NCI-H1694 treated with DMSO at 0.1 percent for 48 hours (cell line): ENCODE measurements at places on chromosomes 3 and 15.
A peak's percentile ranks its signal among the peaks of the same experiment; 100 is the strongest.

GRCh38 chr3:114758831-114759699 lies 388.0 kb downstream of the ZBTB20 start:
- peak; percentile 8 for DNase-seq

GRCh38 chr3:69932501-69932900 lies 67.0 kb upstream of the SAMMSON start:
- DNase-seq: no peak

- no peak for DNase-seq
Measured at GRCh38 chr3:11641316-11641682, 2.4 kb downstream of the VGLL4 start.

DNA sequence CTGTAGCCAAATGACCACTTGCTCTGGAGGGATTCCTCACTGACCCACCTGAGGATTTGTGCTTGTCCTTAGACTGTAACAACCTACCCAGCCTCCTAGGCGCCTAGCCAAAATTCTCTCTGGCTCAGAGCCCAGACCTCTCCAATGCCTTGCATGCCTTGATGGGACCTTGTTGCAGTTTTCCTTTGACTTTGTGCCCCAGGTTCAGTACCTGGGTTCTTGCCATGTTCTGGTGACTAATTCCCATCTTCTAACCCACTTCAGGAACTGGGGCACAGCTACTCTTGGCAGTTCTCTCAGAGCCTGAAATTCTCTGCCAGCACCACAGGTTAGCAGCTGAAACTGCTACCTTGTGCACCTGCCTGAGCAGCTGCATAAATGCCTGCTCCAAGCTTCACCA lies 27.0 kb upstream of the UBE3A start:
- no peak for DNase-seq

DNA sequence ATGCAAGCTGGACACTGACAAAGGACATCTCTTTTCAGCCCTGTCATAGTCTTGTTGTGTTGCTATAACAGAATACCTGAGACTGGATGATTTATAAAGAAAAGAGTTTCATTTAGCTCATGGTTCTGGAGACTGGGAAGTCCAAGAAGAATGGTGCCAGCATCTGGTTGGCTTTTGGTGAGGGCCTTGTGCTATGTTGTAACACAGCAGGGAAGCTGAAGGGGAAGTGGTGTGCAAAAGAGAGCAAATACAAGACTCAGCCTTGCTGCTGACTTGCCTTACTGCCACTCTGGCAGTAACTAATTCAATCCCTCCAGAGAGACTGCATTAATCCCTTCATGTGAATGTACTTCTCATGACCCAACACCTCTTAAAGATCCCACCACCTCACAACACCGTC lies 356.3 kb upstream of the PROK2 start:
- no peak for DNase-seq

DNA sequence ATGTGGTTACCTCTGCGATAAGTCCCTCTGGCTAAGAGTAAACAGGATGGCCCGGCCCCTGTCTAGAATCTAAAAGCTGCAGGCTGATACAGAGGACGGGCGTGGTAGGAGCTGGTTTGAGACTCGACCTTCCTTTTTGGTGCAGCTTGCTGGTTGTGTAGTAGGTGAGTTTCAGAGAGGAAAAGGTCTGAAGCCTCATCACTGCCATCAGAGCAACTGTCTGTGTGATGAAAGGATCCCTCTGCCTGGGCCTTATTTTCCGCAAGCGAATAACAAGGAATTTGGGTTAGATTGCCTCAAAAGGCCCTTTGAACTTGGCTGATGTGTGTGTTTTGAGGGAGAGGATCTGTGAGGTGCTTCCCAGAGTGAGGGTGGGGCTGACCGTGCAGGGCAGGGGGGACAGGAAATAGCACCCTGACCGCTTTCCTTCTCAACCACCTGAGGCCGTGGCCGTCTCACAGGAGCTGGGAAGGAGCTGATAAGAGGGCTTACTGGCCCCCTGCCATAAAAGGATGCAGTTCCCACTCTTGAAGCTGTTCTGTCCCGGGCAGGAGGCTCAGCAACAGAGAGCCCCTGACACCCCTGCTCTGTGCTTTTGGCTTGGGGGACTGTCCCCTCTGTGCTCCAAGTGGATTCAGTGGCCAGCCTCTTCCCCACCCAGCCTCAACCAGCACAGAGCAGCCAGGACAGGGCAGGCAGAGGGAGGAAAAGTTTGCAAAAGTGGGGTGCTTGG lies 45.6 kb upstream of the TFRC start:
- no peak for DNase-seq

DNA sequence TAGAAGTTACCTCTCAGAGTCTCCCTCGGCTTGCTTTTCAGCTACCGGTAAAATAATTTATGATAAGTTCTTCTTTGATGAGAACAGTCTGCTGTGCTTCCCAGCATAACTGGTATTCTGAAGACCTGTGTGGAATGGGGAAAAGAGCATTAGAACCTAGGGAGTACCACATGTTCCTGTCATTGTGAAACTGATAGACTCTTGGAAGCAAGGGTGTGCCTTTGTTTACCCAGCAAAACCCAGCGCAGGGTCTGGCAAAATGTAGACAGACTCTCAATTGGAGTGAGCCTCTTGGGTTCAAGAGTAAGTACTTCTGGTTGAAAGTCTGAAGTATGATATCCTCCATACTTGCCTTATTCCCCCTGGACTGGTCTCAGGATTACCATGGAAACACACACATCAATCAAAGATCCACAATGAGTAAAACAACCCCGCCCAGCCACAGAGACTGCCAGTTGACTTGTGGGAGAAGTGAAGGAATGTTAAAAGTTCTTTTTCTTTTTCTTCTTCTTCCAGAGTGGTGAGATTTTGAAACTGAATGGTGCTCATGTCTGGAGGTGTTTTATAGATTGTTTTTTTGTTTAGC lies 652.4 kb upstream of the NAALADL2 start:
- DNase-seq: no peak

GRCh38 chr3:100635273-100635701 lies 25.9 kb downstream of the ADGRG7 start:
- DNase-seq: no peak

DNA sequence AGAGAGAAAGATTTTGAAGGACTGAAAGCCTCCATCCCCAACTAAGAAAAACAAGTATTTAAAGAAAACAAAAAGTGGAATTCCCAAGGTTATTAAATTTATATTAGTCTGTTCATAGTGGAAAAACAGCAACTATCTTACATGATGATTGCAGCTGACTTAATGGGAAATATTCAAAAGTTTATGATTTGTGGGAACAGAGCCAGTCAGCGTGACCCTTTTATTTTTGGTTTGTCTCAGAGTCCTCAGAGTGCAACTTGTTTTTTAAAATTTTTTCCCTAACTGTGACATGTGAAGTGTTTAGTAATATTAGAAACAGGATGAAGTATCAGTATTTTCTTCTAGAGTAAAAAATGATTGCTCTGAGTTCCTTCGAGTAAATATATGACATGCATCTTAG lies 441.9 kb upstream of the MCTP2 start:
- DNase-seq: no peak

GRCh38 chr3:47731061-47731460 lies 50.6 kb downstream of the SMARCC1 start:
- no peak for DNase-seq

DNA sequence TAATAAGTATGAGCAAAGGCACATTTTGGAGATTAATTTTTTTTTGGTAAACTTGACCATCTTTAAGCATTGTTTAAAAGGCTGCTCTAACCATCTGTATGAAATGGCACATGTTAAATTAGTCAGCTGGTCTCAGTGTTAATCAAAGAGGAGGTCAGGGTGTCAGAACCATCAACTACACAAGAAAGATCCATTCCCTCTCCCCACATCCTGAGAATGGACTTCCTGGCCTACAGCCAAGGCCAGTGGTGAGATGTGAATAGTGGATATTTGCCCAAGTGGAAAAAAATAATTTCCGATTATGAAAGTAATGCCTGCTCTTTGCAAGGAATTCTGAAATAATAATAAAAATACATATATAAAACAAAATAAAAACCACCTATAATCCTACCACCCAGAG lies 641.7 kb downstream of the NR2F2 start:
- no peak for DNase-seq

DNA sequence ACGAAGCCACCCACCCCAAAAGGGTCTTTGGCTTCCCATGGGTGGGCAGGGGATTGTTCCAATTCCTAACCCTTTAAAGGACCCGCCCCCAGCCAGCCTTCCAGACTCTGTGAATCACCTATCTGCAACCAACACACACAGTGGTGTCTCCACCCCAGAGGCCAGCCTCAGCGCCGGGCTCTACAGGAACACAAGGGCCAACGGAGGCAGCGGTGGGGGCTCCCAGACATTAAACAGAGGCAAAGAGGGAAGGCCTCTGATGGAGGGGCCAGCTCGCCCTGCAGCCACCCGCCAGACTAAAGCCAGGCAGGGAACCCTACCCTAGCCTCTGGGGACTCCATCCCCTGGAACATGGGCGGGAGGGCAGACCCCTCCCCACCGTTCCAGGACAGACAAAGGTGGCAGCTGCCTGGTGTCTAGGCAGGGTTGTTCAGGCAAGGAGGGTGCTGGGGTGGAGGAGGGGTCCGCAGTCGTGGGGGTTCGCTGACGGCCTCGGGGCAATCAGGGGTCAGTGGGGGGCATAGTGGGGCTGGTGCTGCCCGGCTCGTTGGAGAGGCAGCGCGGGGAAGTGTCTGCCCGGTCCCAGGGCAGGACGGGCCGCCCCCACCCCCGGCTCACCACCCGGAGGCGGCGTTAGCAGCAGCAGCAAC lies 448 bp downstream of the SHISA5 start:
- DNase-seq: no peak

GRCh38 chr15:88083811-88084760 lies 172.5 kb downstream of the NTRK3 start:
- no peak for DNase-seq

GRCh38 chr3:195203606-195204005 lies 67.4 kb downstream of the XXYLT1 start:
- DNase-seq: no peak

GRCh38 chr3:66518126-66518525 lies 17.3 kb upstream of the LRIG1 start:
- DNase-seq: no peak

- no peak for DNase-seq
Measured at GRCh38 chr3:147572970-147573340, 163.8 kb downstream of the ZIC1 start.

- DNase-seq: no peak
Measured at GRCh38 chr15:67992834-67993233, 61.3 kb upstream of the PIAS1 start.

- no peak for DNase-seq
Measured at GRCh38 chr15:85757073-85757938, 37.4 kb downstream of the KLHL25 start.

DNA sequence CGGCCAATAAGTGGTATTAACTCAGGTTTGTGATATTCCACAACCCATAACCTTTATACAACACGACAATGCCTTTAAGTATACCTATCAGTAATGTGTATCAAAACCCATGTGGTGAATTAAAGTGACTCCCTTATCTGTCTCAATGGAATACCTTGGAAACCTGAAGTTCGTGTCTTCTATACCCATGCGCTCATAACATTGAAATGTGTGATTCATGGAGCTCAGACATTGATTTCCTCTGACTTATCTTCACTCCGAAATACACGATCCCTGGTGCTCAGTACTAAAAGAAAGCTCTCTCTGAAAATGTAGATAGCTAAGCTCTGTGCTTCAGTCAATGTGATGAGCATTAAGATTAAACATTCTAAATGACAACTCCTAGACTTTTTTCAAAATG lies 140.3 kb downstream of the TBC1D5 start:
- DNase-seq: no peak

DNA sequence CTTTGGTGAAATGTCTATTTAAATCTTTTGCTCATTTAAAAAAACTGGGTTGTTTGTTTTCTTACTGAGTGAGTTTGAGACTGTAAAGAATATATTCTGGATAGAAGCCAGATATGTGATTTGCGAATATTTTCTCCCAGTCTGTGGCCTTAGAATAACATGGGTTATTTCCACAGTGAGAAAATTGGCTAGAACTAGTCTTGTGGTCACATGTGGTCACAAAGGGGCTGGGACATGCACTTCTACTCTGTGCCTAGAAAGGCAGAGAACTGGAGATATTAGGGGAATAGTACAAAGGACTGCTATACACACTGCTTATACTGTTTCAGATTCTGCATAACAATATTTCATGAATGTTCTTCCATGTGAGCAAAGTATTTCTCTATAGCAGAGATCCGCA lies 79.9 kb upstream of the RGMA start:
- DNase-seq: no peak

DNA sequence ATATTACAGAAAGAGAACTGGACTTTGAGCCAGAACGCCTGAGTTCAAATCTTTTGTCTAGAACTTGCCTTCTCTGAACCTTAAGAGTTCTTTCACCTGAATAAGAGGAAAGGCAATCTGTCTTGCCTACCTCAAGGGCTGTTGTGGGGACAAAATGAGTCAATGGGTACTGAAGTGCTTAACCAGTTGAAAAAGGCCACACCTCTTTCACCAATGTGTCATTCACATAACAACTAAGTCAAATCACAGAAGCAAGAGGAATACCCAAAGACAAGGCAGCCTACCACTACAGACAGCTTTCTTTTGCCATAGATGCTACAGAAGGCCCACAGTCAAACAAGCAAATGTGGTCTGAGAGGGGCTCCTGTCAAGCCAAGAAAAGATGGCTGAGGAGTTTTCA lies 39.7 kb downstream of the NBEAL2 start:
- DNase-seq: no peak

- DNase-seq: no peak
Measured at GRCh38 chr15:48066456-48066855, 54.3 kb upstream of the SLC24A5 start.

GRCh38 chr3:193778676-193779075 lies 185.7 kb downstream of the OPA1 start:
- DNase-seq: no peak

- no peak for DNase-seq
Measured at GRCh38 chr3:182940266-182940808, 40.0 kb downstream of the DCUN1D1 start.

DNA sequence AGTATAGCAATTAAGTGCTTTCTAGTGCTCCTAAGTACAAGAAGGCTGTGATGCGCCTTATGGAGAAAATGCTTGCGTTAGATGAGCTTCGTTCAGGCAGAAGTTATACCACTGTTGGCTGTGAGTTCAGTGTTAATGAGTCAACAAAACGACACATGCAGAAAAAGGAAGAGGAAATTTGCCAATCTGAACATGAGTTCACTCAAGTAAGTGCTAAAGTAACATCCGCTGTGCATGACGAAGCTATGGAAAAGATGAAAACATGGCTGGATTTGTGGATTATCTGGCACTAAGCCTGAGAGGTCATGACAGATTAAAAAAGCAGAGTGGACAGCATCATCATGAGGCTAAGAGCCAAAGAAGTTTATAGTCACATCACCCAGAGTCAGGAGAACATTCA lies 36.9 kb downstream of the SH3BP5 start:
- peak; percentile 71 for DNase-seq

- DNase-seq: no peak
Measured at GRCh38 chr15:22872936-22873701, 34.7 kb downstream of the NIPA2 start.
